Effector memory CD8-positive, alpha-beta T cell (primary cell): ENCODE measurements at places on chromosomes 7 and 10.
A peak's percentile ranks its signal among the peaks of the same experiment; 100 is the strongest.

DNA sequence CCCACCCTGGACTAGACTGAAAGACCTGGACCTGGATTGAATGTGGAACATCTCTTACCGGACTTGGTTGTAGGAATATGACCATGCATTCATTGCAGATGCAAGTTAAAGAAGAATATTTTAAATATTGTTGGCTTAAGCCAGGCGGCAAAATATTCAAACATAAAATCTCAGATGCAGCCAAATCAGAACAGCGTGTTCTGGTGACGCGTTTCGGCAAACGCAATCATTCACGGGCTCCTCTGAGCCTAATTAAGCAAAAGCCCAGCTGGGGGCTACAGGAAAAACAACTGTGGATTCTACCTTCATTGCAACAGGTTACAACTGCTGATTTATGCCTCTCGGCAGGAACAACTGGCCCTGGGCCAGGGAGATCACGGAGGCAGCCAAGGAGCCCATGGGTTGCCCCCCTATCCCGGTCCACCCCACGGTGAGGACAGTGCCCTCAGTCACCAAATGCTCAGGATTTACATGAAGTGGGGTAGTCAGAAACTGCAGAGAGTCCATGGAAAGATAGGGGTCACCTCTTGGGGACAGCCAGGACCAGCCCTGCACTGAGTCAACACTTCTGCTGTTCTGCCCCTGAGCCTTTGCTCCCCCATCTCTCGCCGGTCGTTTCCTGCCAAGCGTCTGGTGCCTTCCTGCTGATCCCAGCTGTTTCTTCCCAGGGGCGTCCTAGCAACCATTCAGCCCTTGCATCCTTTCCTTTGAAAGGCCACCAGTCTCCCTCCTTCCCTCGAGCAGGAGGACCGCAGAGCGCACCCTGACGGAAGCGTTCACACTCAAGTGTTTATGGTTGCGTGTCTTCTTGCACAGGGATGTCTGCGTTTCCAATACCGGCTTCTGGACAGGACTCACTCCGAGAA, 64.4 kb upstream of the SFMBT2 start:
- no peak for DNase-seq

GRCh38 chr10:116109481-116109880, 163.5 kb downstream of the GFRA1 start:
- DNase-seq = no peak

- no peak for DNase-seq
These were observed 28.2 kb upstream of the ZCCHC24 start for GRCh38 chr10:79473496-79474095.

DNA sequence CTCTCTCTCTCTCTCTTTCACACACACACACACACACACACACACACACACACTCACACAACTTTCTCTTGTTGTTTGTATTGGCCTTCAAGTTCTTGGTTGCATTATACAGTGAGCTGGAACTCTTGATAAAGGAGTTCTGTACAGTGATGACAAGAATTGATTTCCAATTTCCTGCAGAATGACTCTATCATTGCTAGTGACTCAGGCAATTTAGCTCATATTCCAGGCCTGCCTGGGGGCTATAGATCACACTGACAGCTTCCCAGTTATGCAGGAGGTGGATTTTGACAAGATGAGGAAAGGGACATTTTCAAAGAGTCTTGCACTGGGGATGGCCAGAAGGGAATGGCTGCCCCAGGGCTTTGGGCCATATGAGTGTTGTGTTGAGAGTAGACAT, 508.8 kb downstream of the TYW1 start:
- DNase-seq = no peak

- no peak for DNase-seq
These were observed 194.3 kb downstream of the ARL4A start for GRCh38 chr7:12881712-12882111.

GRCh38 chr10:71349406-71349805, 30.3 kb downstream of the SLC29A3 start:
- no peak for DNase-seq

- no peak for DNase-seq
These were observed 161.7 kb downstream of the HIBADH start for GRCh38 chr7:27501001-27501400.

GRCh38 chr7:10940704-10941355, 32.8 kb upstream of the PHF14 start:
- no peak for DNase-seq

GRCh38 chr7:155270861-155271260, 26.8 kb upstream of the INSIG1 start:
- no peak for DNase-seq

- DNase-seq = no peak
These were observed 16.9 kb upstream of the ZNF777 start for GRCh38 chr7:149477494-149478443.

DNA sequence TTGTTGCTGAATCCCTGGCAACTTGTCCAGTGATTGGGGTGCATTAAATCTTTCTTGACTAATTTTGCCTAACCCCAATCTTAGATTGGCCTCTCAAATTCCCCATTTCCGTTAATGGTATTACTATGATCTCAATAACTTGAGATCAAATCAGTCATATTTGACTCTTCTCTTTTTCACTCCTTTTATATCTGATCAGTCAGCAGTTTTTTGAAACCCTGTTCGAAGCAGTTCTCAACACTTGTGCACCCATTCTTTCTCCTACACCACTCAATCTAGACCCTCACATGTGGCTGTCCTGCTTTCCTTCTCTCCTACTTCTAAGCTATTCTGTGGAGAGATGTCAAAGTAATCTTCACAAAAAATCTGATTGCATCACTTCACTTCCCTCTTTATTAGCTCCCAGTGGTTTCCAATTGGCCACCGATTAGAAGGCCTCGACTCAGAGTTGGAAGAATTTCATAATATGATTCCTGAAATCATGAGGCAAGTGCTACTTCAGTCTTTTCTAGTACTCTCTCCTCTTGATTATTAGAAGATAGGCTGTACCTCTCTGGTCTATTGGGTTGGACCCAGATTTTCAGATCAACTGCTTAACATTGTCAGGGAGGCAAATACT, 128.9 kb downstream of the ZNF365 start:
- DNase-seq = no peak

DNA sequence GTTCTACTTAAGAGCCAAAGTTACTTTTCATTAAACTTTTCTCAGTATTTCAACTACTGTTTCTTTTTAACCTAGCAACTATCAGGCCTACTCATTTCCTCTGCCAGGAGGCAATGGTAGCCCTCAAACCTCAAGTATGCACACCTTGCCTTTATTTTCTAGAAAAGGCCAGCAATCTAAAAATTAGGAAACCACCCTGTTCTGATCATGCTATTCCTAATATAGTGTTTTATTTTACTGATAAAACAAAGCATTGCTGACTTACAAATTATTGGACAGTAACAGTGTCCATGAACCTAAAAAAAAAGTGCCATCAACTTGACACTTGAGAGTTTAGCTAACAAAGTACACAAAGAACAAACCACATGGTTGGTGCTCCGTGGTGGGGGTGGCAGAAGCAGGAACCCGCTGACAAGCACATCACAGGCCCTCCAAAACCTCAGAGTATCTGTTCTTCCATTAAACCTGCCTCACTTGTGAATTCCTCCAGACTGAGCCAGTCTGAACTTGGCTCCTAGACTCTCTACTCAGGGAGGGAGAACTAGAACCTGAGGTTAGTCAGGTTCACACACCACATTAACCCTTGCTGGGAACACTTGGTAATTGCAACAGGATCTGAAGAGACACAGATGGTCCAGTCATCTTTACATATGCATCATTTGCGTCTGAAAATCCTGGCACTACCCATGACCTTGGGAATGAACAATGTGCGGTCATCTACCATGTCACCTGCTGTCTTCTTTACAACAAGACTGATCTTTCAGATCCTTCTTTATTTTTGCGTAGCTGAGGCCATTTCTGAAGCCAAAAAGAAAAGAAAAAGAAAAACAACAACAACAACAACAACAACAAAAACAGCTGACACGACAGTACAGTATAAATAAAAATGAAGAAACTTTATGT, 31.9 kb downstream of the PIP4K2A start:
- DNase-seq = peak; percentile 56

GRCh38 chr7:44050121-44050914, 5.8 kb downstream of the DBNL start:
- DNase-seq = no peak

DNA sequence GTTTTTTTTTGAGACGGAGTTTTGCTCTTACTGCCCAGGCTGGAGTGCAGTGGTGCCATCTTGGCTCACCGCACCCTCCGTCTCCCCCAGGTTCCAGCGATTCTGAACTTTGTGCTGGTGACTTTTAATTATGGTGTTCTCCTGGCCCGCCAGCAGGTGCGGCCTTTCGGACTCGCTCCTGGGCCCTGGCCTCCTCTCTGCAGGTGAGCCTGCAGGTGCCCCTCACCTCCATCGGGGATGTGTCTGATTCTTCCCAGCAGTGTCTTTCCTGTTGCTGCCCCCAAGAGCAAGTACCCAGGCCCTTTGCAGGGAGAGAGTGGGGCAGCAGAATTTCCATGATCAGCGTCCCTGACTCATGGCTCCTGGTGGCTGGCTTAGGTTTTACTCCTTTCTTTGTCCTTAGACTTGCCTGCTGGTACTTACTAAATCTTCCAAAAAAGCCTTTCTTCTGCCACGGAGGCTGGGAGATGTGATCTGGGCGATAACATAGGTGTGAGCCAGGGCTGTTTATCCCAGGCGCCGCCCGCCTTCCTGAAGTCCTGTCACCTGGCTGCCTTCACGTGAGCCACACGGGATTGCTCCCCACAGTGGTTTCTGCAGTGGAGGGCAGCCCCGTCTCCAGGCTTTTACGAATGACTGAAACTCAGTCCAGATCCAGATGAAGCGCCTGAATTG, 10.7 kb downstream of the WIPI2 start:
- DNase-seq = no peak

GRCh38 chr7:139822855-139823254, 6.2 kb upstream of the TBXAS1 start:
- DNase-seq = no peak

- no peak for DNase-seq
These were observed 806.9 kb downstream of the DNAJB9 start for GRCh38 chr7:109376576-109376975.

GRCh38 chr7:23373151-23374004, 74.2 kb downstream of the MALSU1 start:
- no peak for DNase-seq

GRCh38 chr10:91909117-91909677, at the start of gene FGFBP3:
Gene FGFBP3 (minus strand): TSS chr10:91909486. CDS start chr10:91908969, 517 bp downstream.
- DNase-seq = no peak

DNA sequence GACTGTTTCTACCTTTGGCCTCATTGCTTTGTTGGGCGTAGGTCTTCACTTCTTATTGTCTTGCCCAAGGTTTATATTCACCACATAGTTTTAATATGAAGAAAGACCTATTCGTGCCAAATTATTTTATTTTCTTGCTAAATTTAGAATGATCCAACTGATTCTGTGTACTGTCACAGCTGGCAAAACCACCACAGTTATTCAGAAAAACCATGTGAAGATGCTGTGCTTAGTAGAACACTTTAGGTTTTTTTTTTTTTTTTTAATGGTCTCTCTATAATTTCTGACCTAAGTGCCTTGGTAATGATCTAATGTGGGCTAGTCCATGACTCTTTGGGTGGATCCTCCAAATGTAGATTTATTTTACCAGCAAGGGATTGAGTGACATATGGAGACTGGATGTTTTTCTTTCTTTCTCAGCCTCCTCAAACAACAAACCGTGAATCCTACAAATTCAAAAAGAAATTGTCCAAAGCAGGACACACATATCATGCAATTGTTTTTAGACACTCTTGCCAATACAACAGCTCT, 243.8 kb downstream of the DYNC1I1 start:
- DNase-seq = no peak

- no peak for DNase-seq
These were observed 61.1 kb upstream of the EZH2 start for GRCh38 chr7:148944935-148945934.

DNA sequence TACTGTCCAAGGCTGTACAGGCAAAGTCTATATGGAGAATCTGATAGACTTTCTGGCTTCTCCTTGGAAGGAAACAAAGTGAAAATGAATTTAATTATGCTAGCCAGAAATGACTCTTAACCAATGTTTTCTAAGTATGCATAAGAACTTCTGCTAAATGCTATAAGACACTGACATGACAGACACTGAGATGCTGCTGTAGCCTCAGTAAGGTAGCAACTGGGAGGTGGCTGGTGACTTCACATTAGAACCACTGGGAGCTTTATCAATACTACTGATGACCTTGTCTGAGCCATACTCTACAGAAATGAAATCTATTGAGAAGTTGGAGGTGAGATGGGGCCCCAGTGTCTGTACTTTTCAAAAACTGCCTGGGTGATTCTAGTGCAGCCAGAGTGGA, 188.6 kb downstream of the ZNF365 start:
- DNase-seq = no peak

GRCh38 chr7:73850781-73851207, 8.5 kb upstream of the METTL27 start:
- no peak for DNase-seq

DNA sequence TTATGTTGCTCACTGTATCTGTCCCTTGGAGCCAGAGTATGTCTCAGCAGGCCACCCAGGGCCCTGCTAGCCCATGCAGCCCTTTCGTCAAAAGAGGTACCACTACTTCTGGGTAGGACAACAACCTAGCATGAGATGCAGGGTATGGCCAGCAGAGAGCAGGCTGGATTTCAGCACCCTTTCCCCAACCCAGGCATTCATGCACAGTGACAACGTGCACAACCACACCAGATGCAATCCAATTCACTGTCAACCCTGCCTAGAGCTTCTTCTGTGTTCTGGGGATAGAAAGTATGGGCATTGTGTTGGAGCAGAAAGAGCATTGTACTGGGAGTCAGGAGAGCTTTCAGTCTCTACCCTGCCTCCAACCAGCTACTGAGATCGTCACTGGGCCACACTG, 37.9 kb downstream of the JAZF1 start:
- DNase-seq = no peak

DNA sequence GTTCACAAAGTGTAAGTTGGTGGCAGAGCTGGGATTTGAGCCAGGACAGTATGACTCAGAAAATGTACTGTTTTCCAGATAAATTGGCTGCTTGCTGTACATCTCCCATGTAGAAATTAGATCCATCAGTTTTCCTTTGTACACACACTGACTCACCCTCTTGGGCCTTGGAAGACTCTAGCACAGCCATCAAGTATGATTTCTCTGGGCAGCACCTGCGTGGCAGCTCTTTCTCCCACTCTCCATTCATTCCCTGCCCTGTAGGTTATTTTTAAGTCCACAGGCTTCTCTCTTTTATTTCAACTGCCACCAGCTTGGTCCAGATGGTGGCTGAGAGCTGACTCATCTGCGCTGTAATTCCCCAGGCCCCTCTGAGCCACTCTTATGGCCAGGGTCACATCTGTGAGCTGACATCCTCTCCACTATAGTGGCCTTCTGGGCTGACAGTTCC, 28.3 kb upstream of the SDK1 start:
- no peak for DNase-seq

GRCh38 chr10:118531105-118531852, 64.2 kb downstream of the PRLHR start:
- no peak for DNase-seq

DNA sequence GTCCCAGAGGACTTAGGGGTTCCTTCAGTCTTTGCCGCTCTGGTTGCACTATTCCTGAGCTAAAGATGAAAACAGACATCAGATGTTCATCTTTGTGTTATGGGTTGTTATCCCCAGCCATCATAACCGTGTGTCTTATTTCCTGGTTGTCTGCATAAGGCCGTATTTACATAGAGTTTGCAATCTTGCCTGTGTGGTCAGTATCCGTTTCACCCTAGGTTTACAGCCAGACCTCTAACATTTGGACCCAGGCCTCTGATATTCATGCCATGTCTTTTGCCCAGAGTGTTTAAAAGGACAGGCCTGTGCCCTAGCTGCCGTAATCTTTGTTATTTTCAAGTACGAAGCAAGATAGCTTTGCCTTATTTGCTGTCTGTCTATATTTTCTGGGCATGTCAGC, 26.6 kb downstream of the LRRC4 start:
- DNase-seq = no peak

GRCh38 chr7:3561932-3562331, 260.9 kb downstream of the SDK1 start:
- DNase-seq = no peak
